ENCODE measurements at places on chromosomes 7 and 10.

DNA sequence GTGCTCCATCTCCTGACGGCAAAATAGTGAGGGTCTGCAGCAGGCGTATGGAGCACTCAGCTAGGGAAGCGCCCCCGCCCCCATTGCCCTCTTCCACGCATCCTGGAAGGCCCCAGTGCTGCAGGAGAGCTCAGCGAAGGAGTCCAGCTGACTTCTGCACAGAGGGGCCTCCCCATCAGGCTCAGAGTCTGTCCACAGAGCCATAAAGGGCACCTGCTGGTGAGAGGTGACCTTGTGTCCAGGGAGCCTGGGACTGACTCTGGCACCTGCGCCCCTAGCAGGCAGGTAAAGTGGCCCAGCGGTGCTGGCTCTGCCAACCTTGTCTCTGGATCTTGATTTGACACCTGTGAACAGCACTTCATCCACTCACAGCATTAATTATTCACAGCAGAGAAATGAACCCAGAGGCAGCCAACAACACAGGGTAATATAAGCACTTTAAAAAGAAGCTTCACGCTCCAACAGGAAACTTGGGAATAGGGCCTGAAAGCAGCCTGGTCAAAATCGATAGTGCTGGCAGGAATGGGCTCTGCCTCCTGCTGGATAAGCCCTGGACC, 59.6 kb downstream of the VOPP1 start:
- no peaks in the 10 kb centered on the region for H3K36me3 ChIP-seq
- no peak for DNase-seq
- H3K27me3 ChIP-seq = no peaks in the 10 kb centered on the region
- H3K4me3 ChIP-seq = no peak overlapping the region
- H3K27ac ChIP-seq = no peak overlapping the region

- no peaks in the 10 kb centered on the region for H3K27me3 ChIP-seq
- no peak for DNase-seq
- H3K36me3 ChIP-seq = no peaks in the 10 kb centered on the region
- H3K27ac ChIP-seq = no peak overlapping the region
- no peaks in the 10 kb centered on the region for H3K4me1 ChIP-seq
- no peak overlapping the region for H3K4me3 ChIP-seq
Measured at GRCh38 chr10:132848291-132848701, 62.3 kb upstream of the NKX6-2 start.

DNA sequence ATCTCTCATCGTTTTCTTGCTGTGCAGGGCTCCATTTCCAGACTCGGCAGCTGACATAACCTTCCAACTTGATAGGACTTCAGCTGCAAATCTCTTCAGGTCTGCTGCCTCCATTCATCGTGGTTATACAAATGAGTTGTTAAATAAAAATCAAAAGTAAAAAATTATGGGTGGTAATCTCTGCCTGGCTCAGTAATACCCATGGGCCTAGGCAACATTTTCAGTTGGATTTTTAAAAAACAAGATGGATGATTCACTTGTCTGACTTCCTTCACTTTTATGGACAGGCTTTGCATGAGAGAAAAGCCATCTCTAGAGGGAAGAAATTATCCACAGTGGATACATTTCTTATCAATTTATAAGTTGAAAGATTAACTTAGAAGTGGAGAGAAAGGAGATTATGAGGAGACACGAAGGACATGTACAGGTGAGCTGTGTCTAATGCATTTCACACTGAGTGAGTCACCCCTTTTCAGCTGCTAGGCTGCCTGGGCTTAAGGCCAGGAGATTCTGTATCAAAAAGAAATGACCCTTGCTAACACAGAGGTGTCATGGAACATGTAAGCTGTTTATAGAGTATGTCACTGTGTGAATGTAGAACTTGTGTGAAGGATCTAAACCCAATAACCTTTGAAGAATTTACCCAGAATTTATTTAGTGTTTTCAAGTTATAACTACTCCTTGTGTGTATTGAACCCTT, 495.1 kb downstream of the AUTS2 start:
- peaks cover 16% of the 10 kb centered on the region for H3K4me1 ChIP-seq
- H3K36me3 ChIP-seq = no peaks in the 10 kb centered on the region
- no peak overlapping the region for H3K27ac ChIP-seq
- DNase-seq = no peak
- H3K4me3 ChIP-seq = no peak overlapping the region

DNA sequence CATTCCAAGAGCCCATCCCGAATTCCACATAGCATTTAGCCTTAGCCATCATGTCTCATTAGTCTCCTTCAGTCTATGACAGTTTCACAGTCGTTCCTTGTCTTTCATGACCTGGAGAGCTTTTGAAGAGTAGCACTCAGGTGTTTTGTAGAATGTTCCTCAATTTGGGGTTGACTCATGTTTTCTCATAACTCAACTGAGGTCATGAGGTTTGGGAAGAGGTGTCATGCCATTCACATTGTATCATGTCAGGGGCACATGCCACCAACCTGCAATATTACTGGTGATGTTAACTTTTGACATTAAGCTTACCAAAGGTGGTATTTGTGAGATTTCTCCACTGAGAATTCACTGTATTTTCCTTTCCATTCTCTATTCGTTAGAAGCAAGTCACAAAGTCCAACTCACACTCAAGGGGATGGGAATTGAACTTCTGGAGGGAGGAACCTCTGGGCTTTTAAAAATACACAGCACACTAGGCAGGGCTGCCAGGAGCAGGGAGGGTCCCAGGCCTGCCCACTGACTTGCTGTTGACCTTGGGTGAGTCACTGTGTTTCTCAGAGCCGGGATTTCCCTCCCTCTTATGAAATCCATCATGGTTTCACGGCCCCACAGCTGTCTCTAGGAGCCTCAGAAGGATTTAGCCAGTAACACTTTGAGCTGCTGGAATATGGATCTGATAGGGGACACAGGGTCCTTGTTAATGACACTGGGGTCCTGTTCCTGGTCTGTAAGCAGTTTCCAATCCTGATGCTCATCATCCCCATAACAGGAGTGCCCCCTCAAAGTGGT, 74.4 kb upstream of the TCF7L2 start:
- H3K4me1 ChIP-seq = peaks cover 6% of the 10 kb centered on the region
- no peaks in the 10 kb centered on the region for H3K36me3 ChIP-seq
- no peak overlapping the region for H3K27ac ChIP-seq
- no peak overlapping the region for H3K4me3 ChIP-seq
- DNase-seq = no peak

DNA sequence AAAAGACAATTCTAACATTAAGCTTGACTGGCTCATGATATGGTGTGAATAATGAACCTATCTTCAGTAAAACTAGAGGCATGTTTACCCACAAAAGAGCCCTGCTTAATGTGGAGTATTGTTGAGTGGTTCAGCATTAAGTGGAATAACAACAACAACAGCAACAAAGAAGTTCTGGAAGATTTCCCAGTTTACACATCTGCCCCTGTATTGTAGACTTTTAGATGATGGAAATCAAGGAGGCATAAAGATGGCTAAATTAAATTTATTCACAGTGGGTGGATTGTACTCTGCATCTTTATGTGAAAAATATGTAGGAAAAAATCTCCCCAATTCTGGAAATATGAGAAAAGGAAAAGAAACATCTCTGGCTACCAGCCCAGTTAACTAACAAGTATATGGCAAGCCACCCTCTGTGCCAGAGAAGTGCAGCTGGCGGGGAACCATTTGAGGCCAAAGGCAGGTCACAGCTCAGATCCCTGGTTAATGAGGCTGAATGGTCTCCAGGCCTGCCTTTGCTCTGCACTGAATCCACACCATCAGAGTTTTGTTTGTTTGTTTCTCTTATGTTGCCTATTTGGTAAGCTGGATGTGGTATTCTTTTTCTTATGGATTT, 186.0 kb downstream of the SEMA3D start:
- no peaks in the 10 kb centered on the region for H3K36me3 ChIP-seq
- 0 out of 2 replicates have a peak overlapping the region, but pooled peaks have one; percentile 29 for H3K27ac ChIP-seq
- peaks cover 47% of the 10 kb centered on the region for H3K4me1 ChIP-seq
- H3K27me3 ChIP-seq = no peaks in the 10 kb centered on the region
- H3K4me3 ChIP-seq = no peak overlapping the region

- no peak for DNase-seq
- no peaks in the 10 kb centered on the region for H3K36me3 ChIP-seq
- no peaks in the 10 kb centered on the region for H3K27me3 ChIP-seq
- no peak overlapping the region for H3K27ac ChIP-seq
Measured at GRCh38 chr10:5550250-5550545, 25.4 kb downstream of the CALML3 start.

DNA sequence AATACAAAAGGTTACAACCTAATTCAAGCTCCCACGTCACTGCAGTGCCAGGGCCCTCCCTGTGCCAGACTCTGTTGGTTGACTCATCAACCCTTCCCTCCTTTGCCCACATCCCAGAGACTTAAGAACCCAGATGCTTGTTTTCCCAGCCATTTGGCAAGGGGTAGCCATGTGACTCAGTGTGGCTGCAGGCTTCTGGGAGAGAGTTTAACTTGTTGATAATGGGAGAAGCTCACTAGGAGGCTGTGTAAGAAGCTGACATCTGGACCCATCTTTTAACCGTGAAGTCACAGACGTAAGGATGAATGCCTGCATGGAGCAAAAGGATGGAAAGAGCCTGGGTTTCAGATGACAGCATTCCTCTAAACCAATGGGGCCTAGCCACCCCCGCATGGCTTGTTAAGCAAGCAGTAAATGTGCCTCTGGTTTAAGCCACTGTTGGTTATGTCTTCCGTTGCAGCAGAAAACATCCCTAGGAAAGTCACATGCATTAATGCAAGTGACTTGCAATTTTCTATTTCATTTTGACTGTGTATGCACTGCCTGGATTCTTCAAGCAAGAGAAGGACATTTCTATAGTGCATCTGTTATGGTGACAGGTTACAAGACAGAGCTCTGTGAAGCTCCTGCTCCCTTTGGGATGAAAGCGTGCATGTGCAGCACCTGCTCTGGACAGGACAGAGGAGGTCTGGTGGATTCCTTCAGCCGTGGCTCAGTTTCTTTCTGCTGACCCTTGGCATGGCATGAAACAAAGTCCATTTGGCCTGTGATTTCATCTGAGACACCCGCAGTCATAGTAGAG, 57.5 kb upstream of the CREB5 start:
- H3K4me1 ChIP-seq = peaks cover 42% of the 10 kb centered on the region
- no peak overlapping the region for H3K4me3 ChIP-seq
- H3K36me3 ChIP-seq = no peaks in the 10 kb centered on the region

- peaks cover 6% of the 10 kb centered on the region for H3K4me1 ChIP-seq
- no peaks in the 10 kb centered on the region for H3K27me3 ChIP-seq
- H3K27ac ChIP-seq = no peak overlapping the region
- H3K36me3 ChIP-seq = no peaks in the 10 kb centered on the region
- DNase-seq = no peak
Measured at GRCh38 chr10:108303149-108303548, 1138.6 kb upstream of the SORCS1 start.

GRCh38 chr10:89648074-89648473, 3.0 kb upstream of the PANK1 start:
- no peak for DNase-seq
- H3K27ac ChIP-seq = no peak overlapping the region
- peaks cover 20% of the 10 kb centered on the region for H3K4me1 ChIP-seq
- no peak overlapping the region for H3K4me3 ChIP-seq
- no peaks in the 10 kb centered on the region for H3K27me3 ChIP-seq
- H3K36me3 ChIP-seq = no peaks in the 10 kb centered on the region

DNA sequence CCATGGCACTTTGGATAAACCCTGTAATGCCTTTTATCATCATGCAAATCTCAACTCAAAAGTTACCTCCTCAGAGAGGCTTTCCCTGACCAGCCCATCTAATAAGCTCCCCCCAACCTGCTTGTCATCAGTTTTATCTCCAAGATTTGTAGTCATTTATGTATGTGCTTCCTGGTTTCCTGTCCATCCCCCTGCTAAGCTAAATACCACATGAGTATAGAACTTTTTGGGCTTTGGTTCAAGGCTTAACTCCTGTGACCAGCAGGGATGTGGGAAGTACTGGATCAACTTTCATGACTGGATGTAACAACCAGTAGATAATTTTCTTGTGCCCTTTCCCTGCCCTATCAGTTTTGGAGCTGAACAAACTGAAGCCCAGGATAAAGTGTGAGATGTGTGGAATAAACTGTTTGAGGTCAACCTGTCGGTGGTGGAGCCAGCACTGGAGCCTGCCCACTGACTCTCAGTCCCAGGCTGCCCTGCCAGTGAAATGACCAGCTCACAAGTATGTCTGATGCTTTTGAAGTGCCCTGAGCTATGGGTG, 148.6 kb downstream of the CYP26A1 start:
- no peaks in the 10 kb centered on the region for H3K4me1 ChIP-seq
- no peaks in the 10 kb centered on the region for H3K27me3 ChIP-seq
- H3K4me3 ChIP-seq = no peak overlapping the region
- no peak for DNase-seq
- no peaks in the 10 kb centered on the region for H3K36me3 ChIP-seq

- H3K27me3 ChIP-seq = no peaks in the 10 kb centered on the region
- H3K27ac ChIP-seq = no peak overlapping the region
- no peaks in the 10 kb centered on the region for H3K4me1 ChIP-seq
- no peak for DNase-seq
- H3K36me3 ChIP-seq = no peaks in the 10 kb centered on the region
- H3K4me3 ChIP-seq = no peak overlapping the region
Measured at GRCh38 chr7:158075633-158076001, 512.0 kb downstream of the PTPRN2 start.

DNA sequence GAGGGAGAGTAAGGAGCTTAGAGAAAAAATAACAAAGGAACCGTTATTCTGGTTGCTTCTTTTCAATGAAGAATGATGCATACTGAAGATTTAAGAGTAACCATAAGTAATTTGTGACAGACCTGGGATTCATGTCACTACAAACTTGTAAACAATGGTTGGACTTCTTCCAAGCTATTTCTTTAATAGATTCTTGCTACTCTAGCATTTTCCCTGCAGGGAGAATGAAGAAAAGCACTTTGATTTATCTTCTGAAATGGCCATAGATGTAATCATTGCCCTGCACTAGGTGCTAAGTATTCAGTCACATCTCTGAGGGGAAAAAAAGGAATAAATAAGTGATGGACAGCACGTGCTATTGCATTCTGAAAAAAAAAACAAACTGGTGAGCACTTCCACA, 606.6 kb upstream of the LRRN3 start:
- no peaks in the 10 kb centered on the region for H3K4me1 ChIP-seq
- no peaks in the 10 kb centered on the region for H3K36me3 ChIP-seq
- no peak overlapping the region for H3K27ac ChIP-seq

DNA sequence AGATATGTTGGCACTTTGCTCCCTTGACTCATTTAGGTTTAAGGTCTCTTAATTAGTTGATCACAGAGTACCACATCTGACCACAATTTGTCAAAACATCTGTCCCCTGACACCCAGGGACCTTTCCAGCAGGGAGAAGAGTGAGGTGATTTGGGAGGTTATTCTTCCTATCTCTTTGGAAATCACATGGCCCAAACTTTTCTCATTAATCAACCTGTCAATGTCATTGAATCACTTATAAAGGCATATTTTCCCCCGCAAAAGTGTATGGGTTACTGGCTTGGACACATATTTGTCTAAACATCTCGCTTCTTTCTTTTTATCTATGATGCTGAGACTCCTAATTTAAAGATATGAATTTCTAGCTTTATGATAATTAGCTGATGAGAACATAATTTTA, 92.4 kb upstream of the RPA3 start:
- H3K27ac ChIP-seq = no peak overlapping the region
- H3K36me3 ChIP-seq = no peaks in the 10 kb centered on the region
- no peaks in the 10 kb centered on the region for H3K27me3 ChIP-seq
- H3K4me3 ChIP-seq = no peak overlapping the region
- H3K4me1 ChIP-seq = no peaks in the 10 kb centered on the region

All from GM23338 (cell line).